ENCODE measurements at places on chromosomes 11 and 22.

DNA sequence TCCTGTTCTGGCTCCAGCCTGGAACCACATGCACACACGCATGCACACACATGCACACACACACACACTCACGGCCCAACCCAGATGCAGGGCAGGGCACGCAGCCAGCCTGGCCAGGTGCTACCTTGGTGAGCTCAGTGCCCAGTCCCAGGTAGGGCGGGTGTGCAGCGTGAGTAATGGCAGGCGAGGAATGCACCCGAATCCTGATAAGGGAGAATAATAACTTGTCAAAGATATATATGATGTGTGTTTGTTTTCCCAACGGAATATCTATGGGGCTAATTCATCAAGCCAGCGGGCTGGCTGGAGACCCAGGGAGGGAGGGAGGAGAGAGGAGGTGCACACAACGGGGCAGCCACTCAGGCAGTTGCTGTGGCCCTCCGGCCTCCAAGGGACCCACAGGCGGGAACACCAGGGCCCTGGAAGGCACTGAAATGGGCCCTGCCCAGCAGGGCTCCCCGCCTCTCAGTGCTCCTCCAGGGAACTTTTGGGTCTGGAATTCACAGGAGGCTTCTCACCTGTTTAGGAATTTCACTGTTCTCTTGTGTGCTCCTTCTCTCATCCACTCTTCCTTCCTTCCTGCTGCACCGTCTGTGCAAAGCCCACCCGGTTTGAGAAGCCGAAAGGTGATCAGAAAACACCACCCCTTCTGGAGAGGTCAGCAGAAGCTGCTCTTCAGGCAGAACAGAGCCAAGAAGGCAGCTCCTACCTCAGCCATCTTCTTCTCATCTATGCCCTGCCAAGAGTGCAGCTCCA, 79.0 kb downstream of the BUD13 start:
- no peak for DNase-seq

GRCh38 chr11:36033082-36033751, 89.4 kb downstream of the LDLRAD3 start:
- no peak for DNase-seq

DNA sequence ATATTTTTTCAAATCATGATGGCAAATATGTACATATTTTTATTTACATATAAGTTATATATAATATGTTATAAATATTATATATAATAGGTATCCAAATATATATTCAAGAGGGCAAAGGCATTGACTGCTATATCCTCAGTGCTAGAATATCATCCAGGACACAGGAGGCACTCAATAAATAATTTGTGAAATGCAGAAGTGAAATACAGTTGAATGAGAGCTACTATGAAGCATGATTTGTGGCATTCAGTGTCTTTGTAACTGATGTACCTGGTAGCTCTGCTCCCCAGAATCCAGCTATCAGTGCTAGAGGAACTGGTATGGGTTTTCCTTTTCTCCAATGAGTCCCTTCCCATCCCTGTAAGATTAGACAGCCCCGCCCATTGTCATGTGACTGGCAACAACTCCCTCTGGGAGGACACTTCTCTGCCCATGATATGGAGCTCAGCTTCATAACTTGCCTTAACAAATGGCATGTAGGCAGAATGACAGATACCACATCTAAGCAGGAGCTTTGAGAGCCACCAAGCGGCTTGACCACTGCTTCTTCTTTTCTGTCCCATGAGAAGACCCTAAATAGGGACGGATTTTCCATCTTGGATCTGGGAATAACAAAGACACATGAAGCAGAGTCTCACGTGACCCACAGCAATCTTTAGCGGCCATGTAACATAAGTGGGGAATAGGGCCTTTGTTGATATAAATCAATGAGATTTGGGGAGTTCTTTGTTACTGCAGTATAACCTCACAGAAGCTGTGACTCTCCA, 10.2 kb upstream of the CD82 start:
- DNase-seq: no peak

GRCh38 chr11:2360081-2360642, 16.9 kb upstream of the CD81 start:
- no peak for DNase-seq

DNA sequence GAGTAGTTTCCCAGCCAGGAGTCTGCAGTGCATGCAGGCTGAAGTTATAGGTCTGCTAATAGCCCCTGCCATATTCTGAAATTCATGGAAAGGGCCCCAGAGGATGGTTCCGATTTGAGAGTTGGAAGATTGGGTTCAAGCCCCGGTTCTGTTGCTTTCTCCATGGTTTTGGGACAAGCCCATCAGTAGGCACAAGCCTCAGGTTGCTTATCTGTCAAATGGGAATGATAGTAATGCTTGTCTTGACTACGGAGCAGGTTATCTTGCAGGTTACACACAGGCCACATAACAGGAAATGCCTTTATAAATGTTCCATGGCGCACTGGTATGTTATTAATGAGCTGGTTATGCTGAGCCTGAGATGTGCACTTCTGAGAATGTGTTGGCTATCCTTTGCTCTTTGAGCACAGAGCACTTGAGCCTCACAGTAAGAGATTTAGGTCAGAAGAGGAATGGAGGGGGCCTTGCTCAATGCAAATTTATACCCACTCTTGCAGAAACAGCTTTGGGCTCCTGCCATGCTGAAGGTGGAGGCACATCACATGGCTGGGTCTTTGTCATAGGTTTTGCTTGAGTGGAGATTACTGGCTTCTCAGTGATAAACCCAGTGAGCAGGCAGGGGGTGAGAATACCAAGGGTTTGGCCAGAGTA, 47.1 kb downstream of the ZNRF3 start:
- DNase-seq: no peak

DNA sequence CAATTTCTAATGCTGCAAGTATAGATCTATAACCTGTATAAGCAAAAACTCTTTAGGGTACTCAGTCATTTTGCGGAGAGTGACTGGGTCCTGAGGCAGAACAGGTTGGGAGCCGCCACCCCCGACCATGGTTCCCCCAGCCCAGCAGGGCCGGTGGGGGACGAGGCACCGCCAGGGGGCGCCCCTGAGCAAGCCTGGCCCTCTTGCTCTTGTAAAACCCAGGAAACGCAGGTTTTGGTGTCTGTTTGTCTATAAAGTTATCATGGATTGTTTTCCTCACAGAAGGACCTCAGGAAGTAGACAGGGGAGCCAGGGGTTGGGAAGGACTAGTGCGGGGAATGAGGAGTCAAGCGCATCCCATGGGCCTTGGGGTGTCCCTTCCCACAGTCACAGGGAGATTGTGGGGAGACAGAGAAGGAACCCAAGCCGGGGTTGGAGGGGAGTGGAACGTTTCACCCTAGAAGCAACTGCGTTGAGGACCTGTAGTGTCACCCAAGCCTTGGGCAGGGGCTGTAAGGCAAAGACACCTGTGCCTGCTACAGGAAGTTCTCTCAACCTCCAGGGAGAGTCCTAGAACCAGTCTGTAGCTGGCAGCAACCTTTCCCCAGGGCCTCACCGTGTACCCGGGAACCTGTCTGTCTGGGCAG, 26.4 kb downstream of the KCTD17 start:
- peak; percentile 71 for DNase-seq

DNA sequence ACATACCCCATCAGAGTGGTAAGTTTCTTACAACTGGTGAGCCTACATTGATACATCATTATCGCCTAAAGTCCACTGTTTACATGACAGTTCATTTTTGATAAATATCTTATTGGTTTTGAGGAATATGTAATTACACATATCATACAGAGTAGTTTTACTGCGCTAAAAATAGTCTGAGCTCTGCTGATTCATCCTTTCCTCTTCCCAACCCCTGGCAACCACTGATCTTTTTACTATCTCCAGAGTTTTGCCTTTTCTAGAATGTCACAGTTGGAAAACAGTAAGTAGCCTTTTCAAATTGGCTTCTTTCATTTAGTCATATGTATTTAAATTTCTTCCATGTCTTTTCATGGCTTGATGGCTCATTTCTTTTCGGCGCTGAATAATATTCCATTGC, 112.8 kb downstream of the LARGE1 start:
- DNase-seq: no peak

DNA sequence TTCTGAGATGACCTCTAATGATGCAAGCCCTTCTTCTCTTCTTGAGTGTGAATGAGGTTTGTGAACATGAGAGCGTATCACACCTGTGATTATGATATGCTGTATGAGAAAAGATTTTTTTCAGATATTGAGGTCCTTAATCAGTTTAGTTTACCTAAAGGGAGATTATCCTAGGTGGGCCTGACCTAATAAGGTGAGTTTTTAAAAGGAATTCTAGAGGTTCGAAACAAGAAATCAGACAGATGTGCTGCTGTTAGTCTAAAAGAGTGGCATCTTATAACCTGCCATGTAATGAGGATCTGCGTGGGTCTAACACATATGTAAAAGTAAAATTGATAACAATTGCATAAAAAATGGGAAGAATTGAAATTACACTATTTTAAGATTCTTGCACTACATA, 33.8 kb downstream of the MSANTD4 start:
- DNase-seq: no peak

GRCh38 chr11:125085301-125086081, 22.4 kb downstream of the SLC37A2 start:
- DNase-seq: no peak

- no peak for DNase-seq
These were observed 24.5 kb downstream of the RBFOX2 start for GRCh38 chr22:36003972-36004674.

DNA sequence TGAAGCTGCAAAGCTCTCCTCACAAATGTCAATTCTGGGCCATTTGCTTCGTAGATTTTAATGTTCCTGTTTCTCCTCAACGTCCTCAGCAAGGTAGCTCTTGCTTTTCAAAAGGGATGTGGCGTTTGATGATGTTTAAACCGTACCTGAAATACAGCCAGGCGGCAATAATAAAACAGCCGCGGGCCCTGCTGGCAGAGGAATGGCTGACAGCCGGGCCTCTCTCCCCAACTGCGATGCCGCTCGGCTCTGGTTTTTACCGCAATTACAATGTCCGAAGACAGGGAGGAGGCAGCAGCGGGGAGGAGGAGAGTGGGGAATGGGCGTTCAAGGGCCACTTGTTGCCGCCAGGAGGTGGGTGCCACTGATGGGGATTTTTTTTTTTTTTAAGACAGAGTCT, 27.5 kb downstream of the MACROD1 start:
- DNase-seq: no peak

- no peak for DNase-seq
These were observed 402.4 kb downstream of the MN1 start for GRCh38 chr22:27399161-27399560.

GRCh38 chr11:111018566-111018965, 227.0 kb upstream of the POU2AF2 start:
- no peak for DNase-seq

GRCh38 chr11:110086892-110087309, 6.3 kb upstream of the ZC3H12C start:
- DNase-seq: no peak

DNA sequence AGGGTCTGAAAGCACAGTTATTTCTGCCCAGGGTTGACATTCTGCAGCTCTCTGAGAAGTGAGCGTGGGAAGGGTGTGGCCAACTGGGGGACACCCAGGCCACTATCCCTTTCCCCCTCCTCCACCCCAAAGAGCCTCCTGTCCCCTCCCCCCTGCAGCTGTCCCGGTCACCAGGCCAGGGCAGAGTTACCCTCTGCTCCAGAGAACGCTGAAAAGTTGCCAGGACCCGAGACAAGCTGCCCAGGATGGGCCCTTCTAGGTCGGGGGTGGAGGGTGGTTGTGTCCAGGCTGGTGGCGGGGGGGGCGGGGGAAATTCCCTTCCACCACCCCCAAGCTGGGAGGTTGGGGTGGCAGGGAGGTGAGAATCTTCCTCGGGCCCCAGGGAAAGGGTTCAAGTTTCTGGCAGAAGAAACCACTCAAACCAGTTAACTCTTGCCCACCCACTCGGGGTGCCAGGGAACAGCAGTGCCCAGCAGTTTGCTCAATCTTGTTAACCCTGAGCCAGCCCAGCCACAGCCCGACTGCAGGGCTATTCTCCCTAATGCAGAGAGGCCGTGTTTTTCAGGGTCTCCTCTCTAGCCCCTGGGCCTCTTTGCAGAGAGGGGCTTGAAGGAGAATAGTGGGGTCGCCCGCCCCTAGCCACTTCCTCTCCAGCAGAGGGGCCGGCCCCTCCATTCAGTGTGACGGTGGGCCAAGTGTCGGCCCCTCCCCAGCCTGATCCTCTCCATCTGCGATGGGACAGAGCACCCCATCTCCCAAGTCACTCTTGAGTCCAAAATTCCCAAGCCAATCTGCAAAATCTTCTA, 697 bp downstream of the LGALS1 start:
- no peak for DNase-seq

GRCh38 chr22:27800250-27801201, 1.0 kb downstream of the MN1 start:
- DNase-seq: no peak

- no peak for DNase-seq
These were observed 21.8 kb upstream of the OR8G1 start for GRCh38 chr11:124219126-124219525.

DNA sequence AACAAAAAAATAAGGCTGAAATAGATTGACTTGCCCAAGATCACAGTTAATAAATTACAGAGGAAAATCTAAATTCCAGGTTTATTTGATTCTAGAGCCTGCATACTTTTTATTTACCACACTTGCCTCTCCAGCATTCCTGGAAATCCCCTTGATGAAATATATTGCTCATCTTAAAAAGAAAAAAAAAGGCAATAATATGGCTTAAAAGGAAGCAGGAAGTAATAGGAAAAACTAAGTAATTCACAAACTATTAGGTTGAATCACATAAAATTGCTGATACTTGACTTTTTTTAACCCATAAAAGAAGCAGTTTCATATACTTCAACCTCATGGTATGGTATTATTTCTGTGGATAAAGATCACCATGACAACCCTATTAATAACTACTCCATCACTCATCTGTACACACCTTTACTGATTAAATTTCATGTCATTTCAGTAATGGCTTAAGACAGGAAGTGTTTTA, 52.9 kb downstream of the COPB1 start:
- no peak for DNase-seq

DNA sequence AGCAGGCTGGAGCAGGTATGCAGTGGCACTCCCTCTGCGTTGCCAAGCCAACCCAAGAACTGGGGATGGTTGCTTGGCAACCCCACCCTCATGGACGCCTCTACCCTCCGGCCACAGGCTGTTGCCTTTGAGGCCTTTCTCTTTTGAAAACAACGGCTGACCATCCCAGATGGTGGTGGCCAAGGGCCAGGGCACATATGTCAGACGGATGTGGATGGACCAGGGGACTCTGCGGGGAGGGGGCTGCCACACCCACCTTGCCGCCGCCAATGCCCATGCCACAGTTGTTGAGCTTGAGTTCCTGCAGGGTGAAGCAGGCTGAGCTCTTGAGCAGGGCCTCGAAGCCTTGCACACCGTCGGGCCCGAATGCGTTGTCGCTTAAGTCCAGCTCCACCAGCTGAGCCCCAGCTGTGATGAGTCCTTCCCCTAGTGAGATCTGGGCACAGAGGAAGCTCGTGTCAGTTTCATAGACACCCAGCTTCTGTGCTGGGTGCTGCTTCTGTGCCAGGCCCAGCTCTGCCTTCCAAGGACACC, 21.5 kb downstream of the RANGAP1 start:
- DNase-seq: no peak

DNA sequence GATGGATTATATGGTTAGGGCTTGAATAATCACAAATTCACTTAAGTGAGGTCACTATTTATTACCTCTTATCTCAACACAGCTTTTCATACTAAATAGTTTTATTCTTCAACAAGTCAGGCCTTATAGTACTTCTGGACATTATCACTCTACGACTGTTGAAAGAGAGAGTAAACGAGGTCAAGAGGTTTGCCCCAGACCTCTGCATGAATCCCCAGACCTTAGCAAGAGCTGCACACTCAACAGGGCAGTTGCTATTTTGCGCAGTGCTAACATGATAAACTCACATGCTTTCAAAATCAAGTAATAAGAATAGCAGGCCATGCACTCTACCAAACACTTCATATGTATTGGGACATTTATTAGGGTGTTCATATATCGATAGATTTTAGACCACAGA, 60.5 kb downstream of the DDI1 start:
- DNase-seq: no peak
